ENCODE measurements at places on chromosomes 11 and 22.

DNA sequence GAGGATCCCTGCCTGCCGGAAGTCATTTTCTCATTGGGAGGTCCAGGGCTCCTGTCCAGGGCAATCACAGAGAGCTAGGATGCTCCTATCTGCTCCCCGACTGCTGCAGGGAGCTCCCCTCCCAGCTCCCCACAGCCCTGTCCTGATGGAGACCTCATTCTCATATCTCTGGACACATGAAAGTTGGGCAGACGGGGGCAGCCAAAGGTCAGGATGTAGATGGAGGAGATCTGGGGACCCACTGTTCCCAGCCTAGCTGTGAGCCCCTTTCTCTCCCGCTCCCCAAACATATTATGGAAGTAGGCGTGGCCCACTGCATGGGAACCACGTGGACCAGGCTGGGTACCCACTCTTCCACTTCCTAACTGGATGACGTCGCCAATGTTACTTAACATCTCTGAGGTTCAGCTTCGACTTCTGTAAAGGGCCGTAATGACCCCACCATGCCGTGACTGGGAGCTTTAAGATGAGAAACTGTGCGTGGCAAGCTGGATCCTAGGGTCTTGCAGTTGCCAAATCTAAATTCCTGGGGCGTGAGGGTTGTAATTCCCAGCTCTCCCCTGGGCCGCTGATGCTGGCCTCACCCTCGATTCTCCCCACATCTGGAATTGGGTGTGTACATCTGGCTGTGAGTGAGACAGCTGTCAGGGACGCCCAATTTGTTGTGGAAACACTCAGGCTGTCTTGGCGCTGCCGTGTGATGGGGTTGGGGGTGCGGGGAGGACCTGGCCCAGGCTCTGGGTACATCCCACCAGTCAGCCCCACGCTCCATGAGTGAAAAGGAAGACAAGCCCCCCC lies 1.8 kb downstream of the CDC42EP2 start:
- no peak for DNase-seq

DNA sequence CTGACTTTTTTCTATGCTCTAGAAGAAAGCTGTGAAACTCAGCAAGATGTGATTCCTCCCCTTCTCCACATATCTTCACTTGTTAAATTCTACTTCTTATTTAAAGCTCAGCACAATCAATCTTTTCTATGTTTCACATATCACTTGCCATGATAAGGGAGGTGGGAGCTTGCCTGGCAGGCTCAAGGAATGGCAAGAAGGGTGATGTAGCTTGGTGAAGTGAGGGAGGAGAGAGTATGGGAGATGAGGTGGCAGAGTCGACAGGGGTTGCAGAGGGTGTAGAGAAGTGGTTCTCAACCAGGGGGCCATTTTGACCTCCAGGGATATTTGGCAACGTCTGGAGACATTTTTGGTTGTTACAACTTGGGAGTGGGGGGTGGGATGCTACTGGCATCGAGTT lies 120.6 kb upstream of the TIMP3 start:
- DNase-seq = no peak

GRCh38 chr11:132111838-132112237 lies 741.4 kb downstream of the NTM start:
- no peak for DNase-seq

DNA sequence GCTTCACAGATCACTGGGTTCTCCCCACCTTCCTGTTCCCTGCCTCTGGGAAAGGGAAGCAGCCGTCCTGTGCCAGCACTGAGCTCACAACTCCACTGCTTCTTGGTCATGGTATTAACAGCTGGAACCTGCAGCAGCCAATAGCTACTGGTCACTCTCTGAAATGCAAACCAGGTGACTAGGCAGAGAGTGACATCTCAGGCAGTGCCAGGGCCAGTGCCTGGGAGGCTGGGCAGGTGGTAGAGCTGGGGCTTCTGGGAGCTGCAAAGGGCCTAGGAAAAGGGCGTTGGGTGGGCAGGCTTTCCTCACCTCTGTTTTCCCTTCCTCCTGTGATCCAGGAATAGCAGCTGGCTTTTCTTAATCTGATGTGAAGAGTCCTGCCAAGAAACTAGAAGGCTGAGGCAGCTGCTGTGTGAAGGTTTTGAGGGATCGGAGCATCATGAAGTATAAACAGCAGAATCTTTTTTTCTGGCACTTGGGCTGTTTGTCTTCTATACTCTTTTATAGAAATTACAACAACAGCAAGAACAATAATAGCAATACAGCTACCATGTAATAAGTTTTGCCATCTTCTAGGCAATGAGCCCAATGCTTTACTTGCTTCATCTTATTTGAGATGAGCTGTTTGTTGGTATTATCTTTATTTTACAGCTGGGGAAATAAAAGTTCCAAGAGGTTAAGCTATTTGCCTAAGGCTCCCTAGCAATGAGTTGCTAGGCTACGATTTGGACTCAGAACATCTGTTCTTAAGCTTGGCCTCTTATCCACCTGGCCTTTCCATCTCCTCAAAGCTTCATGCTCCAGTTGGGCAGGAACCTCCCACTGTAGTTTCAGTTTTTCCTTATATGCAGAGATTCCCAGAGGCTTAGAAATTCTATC lies 22.0 kb upstream of the CD44 start:
- DNase-seq = no peak

GRCh38 chr11:70740488-70740851 lies 342.1 kb downstream of the CTTN start:
- DNase-seq = no peak

Data from islet precursor cell (in vitro differentiated cells).